Hypothalamus (tissue), 51 donors: ENCODE measurements at places on chromosomes 5 and 9.

DNA sequence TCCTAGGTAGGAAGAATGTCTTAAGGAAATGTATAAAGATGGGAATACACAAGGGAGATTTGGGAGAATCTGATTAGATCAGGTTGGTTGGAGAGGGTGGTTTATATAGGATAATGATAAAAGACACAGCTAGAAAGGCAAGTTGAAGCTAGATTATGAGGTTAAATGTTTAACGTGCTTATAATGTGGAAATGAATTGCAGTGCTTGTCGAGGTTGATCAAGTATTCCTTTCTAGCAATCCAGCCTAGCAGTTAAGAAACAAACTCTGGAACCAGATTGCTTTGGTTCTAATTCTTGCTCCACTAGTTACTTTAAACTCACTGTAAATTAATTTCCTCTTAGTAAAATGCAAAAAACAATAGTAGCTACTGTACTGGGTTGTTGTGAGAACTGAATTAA, 76.5 kb downstream of the NIPBL start:
- DNase-seq: no peak

GRCh38 chr9:71719562-71719961, 48.8 kb downstream of the CEMIP2 start:
- DNase-seq: no peak

- no peak for DNase-seq
These were observed 4.0 kb downstream of the FBXO4 start for GRCh38 chr5:41929035-41929434.

DNA sequence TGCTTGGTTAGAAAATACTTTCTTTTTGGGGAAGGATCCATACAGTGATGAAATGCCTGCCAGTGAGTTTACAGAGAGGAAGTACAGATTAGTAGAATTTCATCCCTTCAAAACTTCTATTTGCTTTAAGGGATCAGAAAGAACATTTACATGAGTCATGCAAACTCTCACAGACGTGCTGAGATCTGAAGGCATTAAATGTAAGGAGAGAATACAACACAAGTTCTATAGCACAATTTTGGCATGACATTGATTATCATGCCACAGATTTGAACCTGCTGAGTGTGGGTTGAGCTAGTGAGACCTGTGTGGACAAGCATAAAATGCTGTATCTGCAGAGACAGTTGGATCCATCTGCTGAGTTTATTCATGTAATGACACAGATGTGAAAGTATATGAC, 613.6 kb upstream of the SEMA6A start:
- no peak for DNase-seq

GRCh38 chr5:78855026-78855425, 130.1 kb downstream of the ARSB start:
- DNase-seq: no peak

DNA sequence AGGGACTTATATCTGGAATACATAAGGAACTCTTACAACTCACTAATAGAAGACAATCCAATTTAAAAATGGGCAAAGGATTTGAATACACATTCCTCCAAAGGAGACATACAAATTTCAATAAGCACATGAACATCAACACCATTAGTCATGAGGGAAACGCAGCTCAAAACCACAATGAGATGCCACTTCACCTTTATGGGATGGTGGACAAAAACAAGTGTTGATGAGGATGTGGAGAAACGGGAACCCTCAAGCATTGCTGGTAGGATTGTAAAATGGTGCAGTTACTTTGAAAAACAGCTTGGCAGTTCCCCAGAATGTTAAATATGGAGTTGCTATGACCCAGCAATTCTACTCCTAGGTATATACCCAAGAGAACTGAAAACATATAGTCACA, 72.7 kb upstream of the IER5L start:
- DNase-seq: no peak

GRCh38 chr9:124212381-124213050, 45.2 kb upstream of the NEK6 start:
- no peak for DNase-seq

DNA sequence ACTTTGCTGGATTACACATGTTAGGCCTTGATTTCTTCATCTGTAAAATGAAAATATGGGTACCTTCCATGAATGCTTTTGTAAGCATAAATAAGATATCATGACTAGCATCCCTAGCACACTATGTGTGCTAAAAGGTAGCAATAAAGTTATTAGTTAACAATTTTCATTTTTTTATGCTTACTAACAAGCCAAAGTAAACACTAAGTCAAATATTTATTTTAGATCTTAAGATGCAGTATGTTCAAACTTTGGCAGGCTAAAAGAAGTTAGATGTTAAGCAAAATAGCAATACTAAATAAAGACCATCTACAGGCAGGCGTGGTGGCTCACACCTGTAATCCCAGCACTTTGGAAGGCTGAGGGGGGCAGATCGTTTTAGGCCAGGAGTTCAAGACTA, 169.1 kb downstream of the BNC2 start:
- DNase-seq: no peak

DNA sequence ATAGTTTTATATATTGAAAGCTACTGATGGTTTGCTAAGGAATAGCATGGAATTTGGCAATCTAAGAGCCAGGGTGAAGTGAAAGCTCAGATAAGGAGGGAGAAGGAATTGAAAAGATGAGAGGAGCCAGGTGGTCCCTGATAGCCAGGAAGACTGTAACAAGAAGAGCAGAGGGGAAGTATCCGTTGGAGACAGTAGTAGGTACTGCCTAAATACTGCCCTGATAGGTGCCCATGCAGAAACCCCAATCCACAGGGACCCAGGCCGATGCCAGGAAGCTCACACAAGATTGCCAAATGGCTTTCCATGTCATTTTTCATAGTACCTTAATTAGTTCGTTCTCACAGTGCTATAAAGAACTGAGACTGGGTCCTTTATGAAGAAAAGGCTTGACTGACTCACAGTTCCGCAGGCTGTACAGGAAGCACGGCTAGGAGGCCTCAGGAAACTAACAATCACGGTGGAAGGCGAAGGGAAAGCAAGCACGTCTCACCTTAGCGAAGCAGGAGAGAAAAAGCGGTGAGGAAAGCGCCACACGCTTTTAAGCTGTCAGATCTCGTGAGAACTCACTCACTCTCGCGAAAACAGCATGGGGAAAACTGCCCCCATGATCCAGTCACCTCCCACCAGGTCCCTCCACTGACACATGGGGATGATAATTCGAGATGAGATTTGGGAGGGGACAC, 13.0 kb downstream of the ACTL7B start:
- DNase-seq: no peak

DNA sequence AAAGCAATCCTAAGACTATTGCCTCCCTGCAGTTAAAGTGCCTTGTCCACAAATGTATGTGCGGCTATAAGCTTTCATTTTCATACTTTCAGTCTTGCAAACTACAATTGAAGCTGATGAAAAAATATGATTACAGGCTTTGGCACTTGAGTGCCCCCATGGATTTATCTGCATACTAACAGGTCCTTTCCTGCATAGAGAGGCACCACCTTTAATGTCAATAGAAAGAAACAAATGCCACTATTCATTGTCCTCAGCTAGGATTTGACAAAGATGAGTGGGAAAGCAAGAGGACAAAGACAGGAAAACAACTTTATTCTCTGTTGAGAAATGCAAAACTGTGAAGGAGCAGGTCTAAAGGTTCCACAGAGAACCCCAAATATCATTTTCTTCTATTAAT, 125.7 kb upstream of the PTGER4 start:
- DNase-seq: no peak

- no peak for DNase-seq
These were observed 29.0 kb upstream of the BOD1 start for GRCh38 chr5:173645437-173645807.

- no peak for DNase-seq
These were observed 18.4 kb downstream of the FNBP1 start for GRCh38 chr9:130024597-130024994.

DNA sequence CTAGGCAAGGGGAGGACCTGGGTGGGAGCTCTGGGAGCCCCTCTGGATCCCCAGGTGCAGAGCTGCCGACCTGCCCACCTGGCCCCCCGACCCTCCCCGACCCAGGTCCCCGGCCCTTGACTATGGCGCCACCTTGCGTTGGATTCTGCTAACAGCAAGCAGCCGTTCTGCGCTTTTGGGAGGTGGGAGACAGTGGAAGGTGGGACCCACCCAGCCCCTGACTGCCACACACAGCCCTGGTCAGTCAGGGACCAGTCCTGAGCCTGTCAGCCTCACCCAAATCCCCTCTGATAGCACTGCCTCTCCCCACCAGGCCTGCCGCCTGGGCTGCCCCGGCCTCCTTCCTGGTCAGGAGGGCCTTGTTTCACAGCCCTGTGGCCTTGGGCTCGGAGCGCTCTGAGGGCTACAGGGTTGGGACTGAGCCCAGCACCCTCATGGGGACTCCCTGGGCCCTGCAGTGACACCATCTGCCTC, 77.9 kb downstream of the HMCN2 start:
- no peak for DNase-seq

- DNase-seq: no peak
These were observed 20.3 kb upstream of the ENC1 start for GRCh38 chr5:74660873-74661272.

DNA sequence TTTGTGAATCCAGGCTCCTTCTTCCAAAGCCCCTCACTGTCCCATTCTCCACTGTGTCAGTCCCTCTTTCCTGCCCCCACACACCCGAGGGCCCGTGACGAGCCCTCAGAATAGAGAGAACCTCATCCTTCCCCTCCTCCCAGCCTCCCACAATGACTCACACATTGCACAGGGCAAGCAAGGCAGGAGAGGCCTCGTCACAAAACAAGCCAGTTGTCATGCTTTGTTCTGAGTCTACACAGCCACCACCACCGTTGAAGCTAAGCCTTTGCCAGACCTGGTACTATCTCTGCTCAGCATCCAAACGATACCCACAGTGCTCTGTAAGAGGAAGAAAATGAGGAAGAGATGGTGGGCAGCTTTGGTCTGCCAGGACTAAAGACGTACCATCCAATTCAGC, 142.2 kb upstream of the ZNF366 start:
- no peak for DNase-seq

GRCh38 chr5:54547711-54548250, 30.2 kb downstream of the SNX18 start:
- DNase-seq: no peak

DNA sequence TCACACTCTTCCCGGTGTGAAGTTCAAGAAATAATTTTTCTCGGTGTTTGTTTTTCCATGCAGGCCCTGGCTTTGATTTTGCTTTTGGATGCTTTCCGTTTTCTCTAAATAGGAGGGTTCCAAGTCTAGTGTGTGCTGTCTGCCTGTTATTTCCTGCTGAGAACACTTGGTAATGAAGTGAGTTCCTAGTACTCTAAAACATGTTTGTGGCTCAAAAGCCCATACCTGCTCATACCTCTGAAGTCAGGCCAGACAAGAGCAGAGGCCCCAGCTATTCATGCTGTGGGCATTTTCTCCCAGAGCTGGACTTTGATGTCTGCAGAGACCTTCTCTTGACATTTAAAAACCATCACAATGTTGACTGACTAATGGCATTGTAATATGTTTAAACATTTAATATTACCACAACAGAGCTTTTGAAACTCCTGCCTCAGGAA, 211.2 kb downstream of the GOLPH3 start:
- no peak for DNase-seq

- DNase-seq: no peak
These were observed 32.0 kb upstream of the TMED7 start for GRCh38 chr5:115657881-115658233.

- no peak for DNase-seq
These were observed 724 bp downstream of the NDUFS6 start for GRCh38 chr5:1801967-1802295.

DNA sequence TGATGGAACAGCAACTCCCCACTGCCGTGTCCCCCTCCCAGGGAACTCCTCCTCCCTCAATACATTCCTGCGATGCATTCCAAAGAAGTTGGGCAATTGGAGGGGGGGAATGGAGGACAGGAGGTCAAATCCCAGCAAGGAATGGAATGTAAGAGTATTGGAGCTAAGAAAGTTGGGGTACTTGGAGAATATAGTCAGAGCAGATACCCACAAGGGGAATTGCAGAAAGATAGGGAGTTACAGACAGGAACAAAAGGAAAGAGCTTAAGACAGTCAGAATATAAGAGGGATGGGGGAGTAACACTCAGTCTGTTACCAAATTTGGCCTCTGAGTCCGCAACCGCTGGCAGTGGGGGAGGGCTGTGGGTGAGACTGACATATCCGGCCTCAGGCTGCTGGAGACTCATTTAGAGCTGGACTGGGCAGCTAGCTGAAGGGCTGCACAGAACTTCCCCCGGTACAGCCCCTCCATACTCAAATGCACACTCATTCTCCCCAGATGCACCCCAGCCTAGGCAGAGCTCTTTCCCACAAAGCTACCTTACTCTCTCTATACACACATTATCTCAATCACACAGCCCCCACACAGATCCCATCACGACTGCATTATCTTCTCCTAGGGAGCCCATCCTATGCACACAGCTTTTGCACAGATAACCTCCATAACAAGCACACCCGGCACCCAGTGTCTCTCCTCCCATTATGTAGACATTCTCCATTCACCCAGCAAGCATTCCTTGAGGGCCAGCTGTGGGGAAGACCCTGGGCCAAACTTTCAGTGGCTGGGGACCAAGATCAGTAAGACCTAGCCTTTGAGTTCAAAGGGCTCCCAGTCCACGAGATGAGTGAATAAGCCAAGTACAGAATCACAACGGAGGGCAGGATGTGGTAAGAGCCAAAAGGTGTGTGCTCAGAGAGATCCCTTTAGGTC, 3.7 kb downstream of the TLN1 start:
- peak; percentile 7 for DNase-seq

DNA sequence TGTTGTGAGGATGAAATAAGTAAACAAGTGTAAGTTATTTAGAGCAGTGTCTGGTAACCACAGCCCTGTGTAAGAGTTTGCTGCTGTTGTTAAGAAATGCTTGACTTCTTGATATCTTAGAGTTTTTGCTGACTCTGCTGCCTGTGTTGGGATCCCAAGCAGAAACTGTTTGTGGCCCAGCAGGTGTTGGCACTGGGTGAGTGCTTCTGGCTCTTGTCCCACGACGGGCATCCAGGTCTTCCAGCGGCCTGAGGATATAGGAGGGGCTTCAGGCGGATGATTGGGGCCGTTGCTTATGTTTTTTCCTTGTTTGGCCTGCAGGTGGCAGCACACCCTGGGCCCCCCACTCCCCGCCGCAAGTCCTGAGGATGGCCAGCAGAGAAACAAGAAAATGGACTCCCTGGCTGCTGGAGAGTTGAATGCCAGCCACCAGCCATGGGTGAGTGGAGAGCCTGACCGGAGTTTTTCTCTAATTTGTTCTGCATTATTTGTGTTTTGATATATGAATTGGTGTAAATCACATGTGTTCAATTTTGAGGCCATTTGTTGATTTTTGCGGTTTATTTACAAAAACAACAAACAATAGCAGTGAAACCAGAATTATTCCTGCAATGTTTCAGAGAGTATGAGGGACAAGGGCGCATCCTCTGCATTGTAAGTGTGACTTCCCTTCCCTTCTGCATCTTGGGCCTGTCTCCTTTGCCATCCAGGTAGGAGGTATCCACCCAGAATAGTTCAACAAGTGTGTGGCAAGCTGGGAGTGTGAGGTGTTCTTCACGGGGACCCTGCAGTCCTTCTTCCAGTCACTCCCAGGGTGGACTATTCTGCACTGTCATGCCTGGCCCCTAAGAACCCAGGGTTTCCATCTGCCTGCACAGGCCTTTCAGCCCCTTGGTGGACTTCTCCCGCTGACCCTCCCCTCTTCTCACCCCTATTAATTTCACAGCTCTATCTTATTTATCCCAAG, 50.3 kb downstream of the SLC22A5 start:
- no peak for DNase-seq

- no peak for DNase-seq
These were observed 15.7 kb downstream of the USP20 start for GRCh38 chr9:129850821-129851550.
